ENCODE measurements at places on chromosomes 1 and 21. TPM values are rescaled to one million over a fixed set of nuclear protein-coding genes. Genes with fewer than 3 reads are reported as not detected.
A peak's percentile ranks its signal among the peaks of the same experiment; 100 is the strongest.

Gene KRTAP21-3
- not detected for total RNA-seq

Gene FCGR1A
- not detected for total RNA-seq

Gene ANKRD65
- not detected for total RNA-seq

Gene DDX20
- total RNA-seq, result 14.4 TPM

Gene CCDC27
- total RNA-seq, result not detected

Gene CFHR4
- not detected for total RNA-seq

Gene POU3F1
- total RNA-seq, result not detected

Gene TAS1R1
- total RNA-seq, result not detected

Gene LYPD8
- not detected for total RNA-seq

DNA sequence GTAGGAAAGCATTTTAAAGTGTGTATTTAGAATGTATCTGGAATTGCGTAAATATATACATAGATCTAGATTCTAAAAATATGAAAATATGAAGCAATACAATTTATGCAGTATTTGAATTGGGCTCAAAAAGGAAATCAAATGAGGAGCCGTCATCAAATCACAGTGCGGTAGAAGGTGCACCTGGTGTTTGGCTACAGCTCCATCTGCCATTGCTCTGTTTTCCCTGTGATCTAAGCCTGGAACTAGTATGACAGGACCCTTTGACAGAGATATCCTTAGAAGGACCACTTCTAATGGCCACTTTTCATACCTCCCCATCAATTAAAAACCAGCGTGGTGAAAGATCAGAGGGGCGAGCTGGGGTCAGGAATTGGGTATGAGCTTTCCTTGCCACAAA, 202.6 kb downstream of the NFIA start:
- no peaks in the 10 kb centered on the region for H3K36me3 ChIP-seq
- no peak for DNase-seq
- H3K27ac ChIP-seq, result no peak overlapping the region
- H3K27me3 ChIP-seq, result peaks cover 3% of the 10 kb centered on the region

DNA sequence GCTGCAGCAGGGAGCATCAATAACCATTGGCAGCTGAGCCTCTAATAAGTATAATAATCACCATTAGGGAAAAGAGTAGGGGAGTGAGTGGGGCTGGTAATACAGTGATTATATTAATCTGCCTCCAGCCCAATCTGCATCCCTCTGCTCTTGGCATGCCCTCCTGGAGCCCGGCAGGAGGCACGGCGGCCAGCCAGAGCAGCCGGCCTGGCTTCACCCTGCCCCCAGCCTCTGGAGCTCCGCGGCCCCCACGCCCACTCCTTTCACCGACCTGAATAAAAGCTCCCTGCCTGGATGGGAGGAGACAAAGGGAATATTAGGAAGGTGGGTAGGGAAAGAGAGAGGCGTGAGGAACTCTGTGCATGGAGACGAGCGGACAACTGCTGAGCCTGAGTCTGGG, 28.3 kb downstream of the OPTC start:
- no peak for DNase-seq
- H3K36me3 ChIP-seq, result no peaks in the 10 kb centered on the region
- H3K4me3 ChIP-seq, result no peak overlapping the region
- H3K4me1 ChIP-seq, result no peaks in the 10 kb centered on the region
- H3K27ac ChIP-seq, result no peak overlapping the region

DNA sequence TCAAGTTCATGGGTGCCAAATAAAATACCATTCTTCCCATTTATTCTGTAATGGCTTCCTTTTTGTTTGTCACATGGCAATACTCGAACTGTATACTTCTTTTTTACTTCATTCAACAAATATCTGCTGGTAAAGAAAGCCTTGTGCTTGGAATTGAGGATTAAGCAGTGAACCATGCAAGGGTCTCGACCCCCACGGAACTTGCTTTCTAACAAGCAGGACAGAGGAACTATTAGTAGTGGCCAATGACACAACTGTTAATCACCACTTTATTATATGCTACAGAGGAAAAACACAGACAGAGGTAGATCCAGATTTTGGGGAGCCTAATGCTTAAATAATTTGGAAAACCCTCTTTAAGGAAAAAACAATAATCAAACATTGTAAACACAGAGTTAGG, 542.2 kb downstream of the DPYD start:
- no peak overlapping the region for H3K4me3 ChIP-seq
- H3K36me3 ChIP-seq, result peaks cover 4% of the 10 kb centered on the region
- H3K27ac ChIP-seq, result no peak overlapping the region
- H3K27me3 ChIP-seq, result no peaks in the 10 kb centered on the region
- H3K4me1 ChIP-seq, result peaks cover 6% of the 10 kb centered on the region

DNA sequence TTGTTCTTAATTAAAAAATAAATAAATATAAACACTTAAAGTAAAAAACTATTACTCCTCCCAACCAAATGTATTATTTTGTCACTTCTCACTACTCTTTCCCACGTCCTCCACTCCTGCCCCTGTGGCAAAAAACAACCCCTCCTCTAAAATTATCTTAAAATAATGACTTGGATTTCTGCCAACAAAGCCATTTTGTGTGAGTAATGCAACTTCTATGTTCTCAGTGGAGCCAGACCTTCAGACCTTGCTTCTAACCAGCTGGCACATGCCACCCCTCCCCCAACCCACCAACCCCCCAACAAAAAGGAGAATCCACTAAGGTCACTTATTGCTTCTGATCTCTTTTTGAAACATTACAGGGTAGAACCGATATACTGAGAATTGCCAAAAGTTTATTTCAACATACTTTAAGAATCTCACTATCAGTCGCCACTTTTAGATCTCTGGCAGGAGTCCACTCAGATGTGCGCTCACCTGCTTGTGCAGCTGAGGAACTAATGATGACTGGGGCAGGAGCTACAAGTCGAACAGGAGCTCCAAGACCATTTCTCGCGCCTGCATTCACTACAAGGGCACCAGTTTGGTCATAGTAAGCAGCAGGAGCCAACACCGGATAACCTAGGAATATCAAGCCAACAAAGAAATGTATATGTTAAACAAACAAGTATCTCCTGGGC, 58.3 kb upstream of the SDC3 start:
- no peak overlapping the region for H3K27ac ChIP-seq
- H3K27me3 ChIP-seq, result no peaks in the 10 kb centered on the region
- H3K4me1 ChIP-seq, result peaks cover 20% of the 10 kb centered on the region
- DNase-seq, result no peak
- H3K4me3 ChIP-seq, result no peak overlapping the region
- peaks cover 58% of the 10 kb centered on the region for H3K36me3 ChIP-seq

DNA sequence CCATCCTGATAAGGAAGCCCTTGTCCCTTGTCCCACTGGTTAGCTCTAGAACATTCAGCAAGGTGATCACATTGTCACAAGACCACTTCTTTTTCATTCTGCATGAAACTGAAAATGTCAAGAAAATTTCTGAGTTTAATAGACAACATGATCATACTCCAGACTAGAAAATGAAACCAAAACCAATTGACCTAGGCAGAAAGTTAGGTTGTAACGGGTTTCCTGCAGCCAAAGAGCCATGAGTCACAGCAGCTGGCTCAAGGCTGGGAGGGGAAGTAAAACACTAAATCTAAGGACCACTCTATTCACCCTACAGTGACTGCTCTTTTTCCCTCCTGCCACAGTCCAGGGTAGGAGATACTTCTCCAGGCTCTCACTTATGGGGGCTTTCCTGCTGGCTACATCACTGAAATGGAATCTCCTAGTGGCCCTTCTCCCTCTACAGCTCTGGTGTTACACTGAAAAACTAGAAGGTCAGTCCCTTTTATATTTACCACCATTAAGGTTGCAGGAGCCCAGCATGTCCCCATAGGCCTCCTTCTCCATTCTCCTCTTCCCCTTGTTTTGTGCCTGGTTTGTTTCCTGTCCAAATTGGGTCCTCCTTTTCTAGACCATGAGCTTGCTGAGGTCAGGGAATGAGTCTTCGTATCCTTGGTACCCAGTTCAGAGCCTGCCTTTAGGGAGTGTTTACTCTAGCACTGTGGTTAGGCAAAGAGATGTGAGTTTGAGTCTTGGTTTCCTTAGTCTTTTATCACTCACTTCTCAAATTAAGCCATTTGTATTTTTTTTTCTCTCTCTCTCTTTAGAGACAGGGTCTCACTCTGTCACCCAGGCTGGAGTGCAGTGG, 236.5 kb upstream of the JUN start:
- peaks cover 15% of the 10 kb centered on the region for H3K36me3 ChIP-seq
- peaks cover 28% of the 10 kb centered on the region for H3K4me1 ChIP-seq
- peak overlapping the region; percentile 99 for H3K27ac ChIP-seq
- no peaks in the 10 kb centered on the region for H3K27me3 ChIP-seq
- peak; percentile 65 for DNase-seq
- peak overlapping the region; percentile 66 for H3K4me3 ChIP-seq

GRCh38 chr21:34881839-34882371, 167.2 kb downstream of the RUNX1 start:
- peaks cover 58% of the 10 kb centered on the region for H3K4me1 ChIP-seq
- H3K27ac ChIP-seq, result no peak overlapping the region
- peaks cover 63% of the 10 kb centered on the region for H3K36me3 ChIP-seq
- no peak overlapping the region for H3K4me3 ChIP-seq
- DNase-seq, result no peak
- H3K27me3 ChIP-seq, result no peaks in the 10 kb centered on the region

- no peaks in the 10 kb centered on the region for H3K36me3 ChIP-seq
- H3K27ac ChIP-seq, result no peak overlapping the region
- H3K4me3 ChIP-seq, result no peak overlapping the region
Observed at GRCh38 chr1:34441259-34442069, 264.8 kb downstream of the C1orf94 start.

DNA sequence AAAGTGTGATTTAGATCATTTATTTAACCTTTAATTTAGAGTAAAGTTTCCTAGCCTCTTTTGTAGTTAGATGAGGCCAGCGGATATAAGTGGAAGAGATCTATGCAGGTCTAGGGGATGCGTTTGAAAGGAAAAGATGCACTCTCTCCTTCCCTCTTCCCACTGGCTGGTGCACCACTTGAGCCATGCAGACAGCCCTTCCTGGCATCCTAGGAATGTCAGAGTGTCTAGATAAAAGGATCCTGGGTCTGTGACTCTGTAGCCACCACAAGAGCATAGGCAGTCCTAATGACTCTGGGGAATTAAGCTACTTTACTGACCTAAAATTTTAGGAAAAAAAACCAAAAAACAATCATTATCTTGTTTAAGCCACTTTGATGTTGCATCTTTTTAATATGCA, 16.0 kb upstream of the STUM start:
- H3K4me1 ChIP-seq, result no peaks in the 10 kb centered on the region
- DNase-seq, result no peak
- no peak overlapping the region for H3K27ac ChIP-seq
- H3K27me3 ChIP-seq, result peaks cover 6% of the 10 kb centered on the region
- no peaks in the 10 kb centered on the region for H3K36me3 ChIP-seq

DNA sequence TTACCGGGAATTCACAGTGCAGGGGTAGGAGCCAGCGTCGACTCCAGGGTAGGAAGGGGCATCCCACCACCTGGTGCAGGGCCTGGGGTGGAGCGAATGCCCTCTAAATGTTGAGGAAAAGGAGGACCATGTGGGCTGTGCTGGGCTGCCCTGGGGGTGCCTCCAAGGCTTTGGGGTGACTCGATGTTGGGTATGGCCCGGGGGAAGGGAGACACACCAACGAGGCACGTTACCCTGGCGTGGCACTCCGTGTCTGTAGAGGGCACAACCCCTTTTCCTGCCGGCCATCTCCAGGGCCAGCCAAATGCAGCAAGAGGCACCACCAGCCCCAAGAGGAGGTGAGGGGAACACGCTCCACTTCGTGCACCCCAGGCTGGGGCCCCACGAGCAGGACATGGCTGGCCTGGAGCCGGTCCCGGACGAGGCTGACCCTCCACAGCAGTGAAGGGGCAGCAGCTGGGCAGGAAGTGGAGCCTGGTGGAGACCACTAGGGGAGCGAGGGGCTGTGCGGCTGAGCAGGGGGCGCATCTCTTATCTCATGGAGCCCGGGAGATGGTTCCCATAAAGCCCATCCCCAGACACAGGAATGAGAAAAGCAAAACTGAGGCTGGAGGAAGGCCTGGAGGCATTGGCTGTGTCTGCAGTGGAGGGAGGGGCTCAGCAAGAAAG, 11.2 kb downstream of the ACTRT2 start:
- DNase-seq, result no peak
- no peaks in the 10 kb centered on the region for H3K36me3 ChIP-seq
- peaks cover 28% of the 10 kb centered on the region for H3K4me1 ChIP-seq
- no peak overlapping the region for H3K4me3 ChIP-seq

GRCh38 chr1:96080925-96081324, 640.7 kb upstream of the PTBP2 start:
- no peaks in the 10 kb centered on the region for H3K36me3 ChIP-seq
- no peaks in the 10 kb centered on the region for H3K4me1 ChIP-seq
- DNase-seq, result no peak
- H3K27me3 ChIP-seq, result no peaks in the 10 kb centered on the region
- no peak overlapping the region for H3K27ac ChIP-seq

GRCh38 chr1:76138217-76138616, 63.7 kb downstream of the ST6GALNAC3 start:
- no peaks in the 10 kb centered on the region for H3K27me3 ChIP-seq
- no peaks in the 10 kb centered on the region for H3K4me1 ChIP-seq
- H3K36me3 ChIP-seq, result no peaks in the 10 kb centered on the region
- no peak for DNase-seq
- no peak overlapping the region for H3K27ac ChIP-seq
- H3K4me3 ChIP-seq, result no peak overlapping the region

- H3K36me3 ChIP-seq, result no peaks in the 10 kb centered on the region
- H3K27ac ChIP-seq, result no peak overlapping the region
- H3K4me3 ChIP-seq, result no peak overlapping the region
- H3K4me1 ChIP-seq, result peaks cover 3% of the 10 kb centered on the region
Observed at GRCh38 chr1:64663668-64664067, 81.2 kb upstream of the RAVER2 start.

- no peak overlapping the region for H3K27ac ChIP-seq
- no peaks in the 10 kb centered on the region for H3K27me3 ChIP-seq
- H3K4me3 ChIP-seq, result no peak overlapping the region
- H3K36me3 ChIP-seq, result no peaks in the 10 kb centered on the region
- no peaks in the 10 kb centered on the region for H3K4me1 ChIP-seq
Observed at GRCh38 chr1:219639876-219640577, 27.1 kb upstream of the ZC3H11B start.

- DNase-seq, result no peak
- H3K4me1 ChIP-seq, result no peaks in the 10 kb centered on the region
- H3K27ac ChIP-seq, result no peak overlapping the region
- H3K36me3 ChIP-seq, result no peaks in the 10 kb centered on the region
Observed at GRCh38 chr1:165235155-165235776, 121.2 kb downstream of the LMX1A start.

- H3K27me3 ChIP-seq, result peaks cover 26% of the 10 kb centered on the region
- H3K4me1 ChIP-seq, result peaks cover 7% of the 10 kb centered on the region
- no peak overlapping the region for H3K4me3 ChIP-seq
- H3K36me3 ChIP-seq, result no peaks in the 10 kb centered on the region
Observed at GRCh38 chr1:94411237-94411636, 7.0 kb upstream of the ABCD3 start.
